Mammary epithelial cell (primary cell): ENCODE measurements at places on chromosomes 7 and 10.

GRCh38 chr7:49772916-49773217 lies 571 bp upstream of the VWC2 start:
- no peak for DNase-seq

- no peak for DNase-seq
Observed at GRCh38 chr7:22751341-22751740, 24.3 kb downstream of the IL6 start.

DNA sequence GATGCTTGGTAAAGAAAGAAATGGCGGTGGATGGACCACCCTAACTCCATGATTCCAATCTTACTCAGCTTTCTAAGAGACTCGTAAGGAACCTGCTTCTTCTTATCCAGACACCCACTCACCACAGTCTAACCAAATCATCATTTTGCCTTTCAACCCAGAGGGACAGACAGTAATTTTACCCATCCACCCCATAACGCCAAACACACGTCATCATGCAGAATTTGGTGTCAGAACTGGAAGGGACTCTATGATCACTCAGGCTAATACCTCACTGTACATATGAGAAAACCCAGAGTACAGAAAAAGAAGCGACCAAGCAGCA lies 388 bp downstream of the ECD start:
- DNase-seq = no peak

GRCh38 chr7:92781117-92781720 lies 55.2 kb downstream of the CDK6 start:
- no peak for DNase-seq

DNA sequence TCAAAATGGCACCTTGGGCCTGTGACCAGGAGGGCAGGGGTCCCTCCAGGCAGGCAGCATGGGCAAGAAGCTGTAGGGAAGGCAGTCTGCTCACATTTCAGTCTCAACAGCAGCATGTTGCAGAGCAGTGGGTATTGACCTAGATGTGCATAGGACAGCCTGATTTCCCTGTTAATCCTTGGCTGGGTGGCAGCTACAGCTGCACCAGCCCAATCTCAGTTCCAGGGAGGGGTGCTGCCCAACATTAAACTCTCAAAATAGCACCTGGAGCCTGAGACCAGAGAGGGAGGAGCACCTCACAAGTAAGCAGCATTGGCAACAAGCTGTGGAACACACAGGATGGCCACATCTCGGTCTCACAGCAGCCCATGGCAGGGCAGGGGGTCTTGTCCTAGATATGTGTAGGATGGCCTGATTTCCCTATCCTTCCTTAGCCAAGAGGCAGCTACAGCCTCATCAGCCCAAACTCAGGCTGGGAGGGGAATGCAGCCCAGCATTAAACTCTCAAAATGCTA lies 10.3 kb downstream of the TMEM140 start:
- DNase-seq = no peak

- DNase-seq = peak; percentile 61
Observed at GRCh38 chr7:135745703-135746312, 2.8 kb downstream of the FAM180A start.

- DNase-seq = peak; percentile 82
Observed at GRCh38 chr7:121515229-121515628, 119.1 kb upstream of the FAM3C start.

GRCh38 chr10:77431209-77431611 lies 206.4 kb downstream of the KCNMA1 start:
- no peak for DNase-seq

GRCh38 chr7:65967361-65968155 lies 14.5 kb downstream of the GUSB start:
- DNase-seq = no peak

DNA sequence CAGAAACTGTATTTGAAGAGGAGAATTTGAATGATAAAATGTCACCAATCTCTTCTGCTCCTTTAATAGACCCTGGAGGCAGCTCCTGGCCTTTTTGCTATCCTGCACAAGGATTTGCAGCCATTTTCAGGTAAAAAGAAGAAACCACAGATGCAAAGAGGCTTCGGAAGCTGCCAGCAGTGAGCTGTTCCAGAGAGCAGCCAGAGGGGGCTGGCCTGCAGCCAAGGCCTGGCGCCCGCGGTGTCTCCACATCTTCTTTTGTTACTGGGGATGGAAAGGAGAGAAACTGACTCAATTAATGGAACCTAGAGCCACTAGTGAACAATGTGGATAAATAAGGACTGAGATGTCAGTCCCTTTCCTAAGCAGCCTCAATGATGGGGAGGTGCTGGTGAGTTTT lies 23.9 kb upstream of the GPR26 start:
- no peak for DNase-seq

DNA sequence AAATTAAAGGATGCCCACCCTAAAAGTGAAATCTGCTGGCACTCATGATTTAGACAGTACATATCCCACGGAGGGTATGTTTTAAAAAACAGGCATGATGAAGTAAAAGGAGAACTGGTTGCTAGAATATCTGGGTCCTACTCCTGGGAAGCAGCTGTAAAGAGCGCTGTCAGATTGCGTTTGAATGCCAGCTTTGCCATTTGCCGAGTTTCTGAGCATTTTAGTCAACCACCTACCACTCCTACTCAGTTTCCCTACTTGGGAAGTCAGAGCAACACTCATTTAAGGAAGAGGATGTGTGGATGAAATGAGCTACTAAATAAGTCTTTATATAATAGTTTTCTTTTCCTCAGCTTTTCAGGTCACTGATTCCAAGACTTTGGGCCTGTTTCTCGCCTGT lies 1.1 kb upstream of the UMAD1 start:
- no peak for DNase-seq
